ENCODE measurements at places on chromosomes 2 and 18. TPM values are rescaled to one million over a fixed set of nuclear protein-coding genes. Genes with fewer than 3 reads are reported as not detected.

The SPEG gene
- 71.1 TPM for polyA plus RNA-seq

The MYL12A gene
- polyA plus RNA-seq: 93.7 TPM

The SAG gene
- polyA plus RNA-seq: 0.48 TPM

The LTBP1 gene
- polyA plus RNA-seq: 26.3 TPM

The ABCA12 gene
- polyA plus RNA-seq: 0.14 TPM

The RGPD6 gene
- polyA plus RNA-seq: 42.0 TPM

The LOXL3 gene
- 18.1 TPM for polyA plus RNA-seq

The CAPN13 gene
- 0.74 TPM for polyA plus RNA-seq

The SNRNP200 gene
- 146 TPM for polyA plus RNA-seq

The EN1 gene
- polyA plus RNA-seq: 0.83 TPM

The ST3GAL5 gene
- 120 TPM for polyA plus RNA-seq

The PAIP2B gene
- 22.2 TPM for polyA plus RNA-seq

The IL18R1 gene
- 0.71 TPM for polyA plus RNA-seq

The NDUFS1 gene
- 80.2 TPM for polyA plus RNA-seq

The NCKAP5 gene
- polyA plus RNA-seq: 17.7 TPM

The COL6A3 gene
- 88.4 TPM for polyA plus RNA-seq

Data from spinal cord (tissue), 10 donors.